Breast epithelium (tissue), 4 donors: ENCODE measurements at places on chromosomes 2 and 18. TPM values are rescaled to one million over a fixed set of nuclear protein-coding genes. Genes with fewer than 3 reads are reported as not detected.

- no peak overlapping the region for H3K27ac ChIP-seq
- H3K4me1 ChIP-seq, result no peaks in the 10 kb centered on the region
- DNase-seq, result no peak
- H3K4me3 ChIP-seq, result no peak overlapping the region
- H3K36me3 ChIP-seq, result no peaks in the 10 kb centered on the region
Observed at GRCh38 chr2:191748528-191749180, 70.7 kb downstream of the NABP1 start.

The CAPN14 gene
- total RNA-seq, result 0.44 TPM

- H3K36me3 ChIP-seq, result no peaks in the 10 kb centered on the region
- no peak overlapping the region for H3K4me3 ChIP-seq
- H3K4me1 ChIP-seq, result no peaks in the 10 kb centered on the region
- H3K27me3 ChIP-seq, result no peaks in the 10 kb centered on the region
Observed at GRCh38 chr2:28133778-28134177, 243.2 kb downstream of the BABAM2 start.

- no peaks in the 10 kb centered on the region for H3K4me1 ChIP-seq
- no peak overlapping the region for H3K27ac ChIP-seq
- H3K27me3 ChIP-seq, result no peaks in the 10 kb centered on the region
- no peak for DNase-seq
Observed at GRCh38 chr2:40332191-40332826, 119.6 kb downstream of the SLC8A1 start.

DNA sequence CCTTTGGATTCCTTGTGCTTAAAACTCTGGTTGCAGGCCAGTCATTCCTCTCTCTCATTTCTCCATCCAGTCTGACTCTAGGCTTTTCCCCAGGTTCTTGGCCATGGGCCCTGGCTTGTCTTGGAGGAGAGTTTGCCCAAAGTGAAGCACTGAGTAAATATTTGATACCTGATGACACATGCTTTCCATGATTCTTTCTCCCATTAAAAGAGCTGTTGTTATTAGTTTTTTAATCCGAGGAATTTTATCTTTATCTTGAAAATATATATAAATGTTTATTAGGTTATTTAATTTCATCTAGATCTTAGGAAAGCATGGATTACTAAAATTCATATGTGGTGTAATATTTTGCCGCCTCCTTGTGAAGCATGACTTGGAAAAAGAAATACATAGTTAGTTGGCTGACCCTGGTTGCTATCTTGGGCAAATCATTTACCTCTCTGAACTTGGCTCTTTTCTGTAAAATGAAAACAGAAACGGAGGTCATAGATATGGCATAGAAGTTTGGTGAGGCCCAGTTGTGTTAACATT is 650.1 kb downstream of the SLC4A3 start:
- no peaks in the 10 kb centered on the region for H3K4me1 ChIP-seq
- peak; percentile 64 for DNase-seq
- H3K4me3 ChIP-seq, result no peak overlapping the region
- no peaks in the 10 kb centered on the region for H3K36me3 ChIP-seq
- no peak overlapping the region for H3K27ac ChIP-seq
- no peaks in the 10 kb centered on the region for H3K27me3 ChIP-seq

The TANK gene
- total RNA-seq, result 128 TPM

The TDRD15 gene
- total RNA-seq, result not detected

DNA sequence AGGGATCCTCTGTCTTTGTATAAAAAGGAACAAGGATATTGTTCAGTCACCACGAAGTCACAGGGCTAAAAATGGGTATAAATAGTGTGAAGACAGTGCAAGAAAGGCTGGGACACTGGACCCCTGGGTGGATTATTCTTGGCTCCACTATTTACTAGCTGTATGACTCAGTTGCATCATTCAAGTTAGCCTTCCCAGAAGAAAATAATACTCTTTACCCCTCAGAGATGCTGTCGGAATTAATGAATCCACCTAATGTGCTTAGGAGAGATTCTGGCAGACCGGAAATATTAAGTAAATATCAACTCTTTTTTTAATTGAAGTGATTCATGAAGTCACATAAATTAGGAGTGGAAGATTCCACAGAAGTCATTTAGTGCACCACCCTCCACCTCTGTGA is 98.9 kb downstream of the SPHKAP start:
- no peaks in the 10 kb centered on the region for H3K36me3 ChIP-seq
- no peaks in the 10 kb centered on the region for H3K4me1 ChIP-seq
- no peak for DNase-seq
- no peaks in the 10 kb centered on the region for H3K27me3 ChIP-seq
- no peak overlapping the region for H3K4me3 ChIP-seq

The ANKRD30B gene
- not detected for total RNA-seq

- H3K4me3 ChIP-seq, result no peak overlapping the region
- H3K27ac ChIP-seq, result no peak overlapping the region
- DNase-seq, result no peak
- no peaks in the 10 kb centered on the region for H3K27me3 ChIP-seq
- no peaks in the 10 kb centered on the region for H3K4me1 ChIP-seq
Observed at GRCh38 chr18:64444819-64445218, 295.9 kb upstream of the LINC00305 start.

DNA sequence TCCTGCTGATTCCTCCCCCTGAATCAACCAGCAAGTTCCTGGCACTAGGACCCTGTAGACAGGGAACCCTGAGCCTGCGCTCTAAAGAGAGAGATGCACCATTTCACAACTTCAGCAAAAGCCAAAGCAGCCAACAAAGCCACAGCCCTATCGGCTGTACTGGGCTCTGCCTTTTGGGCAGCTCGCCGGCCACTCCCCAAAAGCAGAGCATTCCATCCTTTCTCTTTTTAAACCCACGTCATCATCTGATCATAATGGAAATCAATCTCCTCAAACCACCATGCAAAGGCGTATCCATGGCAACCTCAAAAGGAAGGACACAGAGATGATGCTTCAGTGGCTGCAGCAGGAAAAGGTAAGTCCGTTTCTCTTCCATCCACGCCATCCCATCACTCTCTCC is 5.3 kb upstream of the DCTN1 start:
- H3K27ac ChIP-seq, result no peak overlapping the region
- no peaks in the 10 kb centered on the region for H3K36me3 ChIP-seq
- no peak overlapping the region for H3K4me3 ChIP-seq
- H3K27me3 ChIP-seq, result no peaks in the 10 kb centered on the region

GRCh38 chr18:63545000-63545399 is 2.8 kb downstream of the SERPINB12 start:
- H3K27me3 ChIP-seq, result no peaks in the 10 kb centered on the region
- H3K4me1 ChIP-seq, result no peaks in the 10 kb centered on the region
- no peak for DNase-seq
- no peak overlapping the region for H3K4me3 ChIP-seq
- H3K27ac ChIP-seq, result no peak overlapping the region

The MAP3K19 gene
- total RNA-seq, result not detected

- H3K36me3 ChIP-seq, result no peaks in the 10 kb centered on the region
- no peak for DNase-seq
- no peak overlapping the region for H3K27ac ChIP-seq
- H3K27me3 ChIP-seq, result no peaks in the 10 kb centered on the region
Observed at GRCh38 chr2:219886615-219887014, 259.2 kb downstream of the SLC4A3 start.

- peak overlapping the region; percentile 85 for H3K27ac ChIP-seq
- no peaks in the 10 kb centered on the region for H3K27me3 ChIP-seq
- peaks cover 4% of the 10 kb centered on the region for H3K4me1 ChIP-seq
- H3K36me3 ChIP-seq, result no peaks in the 10 kb centered on the region
Observed at GRCh38 chr2:128320906-128321771, 2.5 kb upstream of the HS6ST1 start.

The AMER3 gene
- total RNA-seq, result not detected

- DNase-seq, result no peak
- H3K27me3 ChIP-seq, result no peaks in the 10 kb centered on the region
- peaks cover 12% of the 10 kb centered on the region for H3K36me3 ChIP-seq
- no peaks in the 10 kb centered on the region for H3K4me1 ChIP-seq
- no peak overlapping the region for H3K27ac ChIP-seq
Observed at GRCh38 chr2:189465478-189465877, 24.2 kb downstream of the WDR75 start.

DNA sequence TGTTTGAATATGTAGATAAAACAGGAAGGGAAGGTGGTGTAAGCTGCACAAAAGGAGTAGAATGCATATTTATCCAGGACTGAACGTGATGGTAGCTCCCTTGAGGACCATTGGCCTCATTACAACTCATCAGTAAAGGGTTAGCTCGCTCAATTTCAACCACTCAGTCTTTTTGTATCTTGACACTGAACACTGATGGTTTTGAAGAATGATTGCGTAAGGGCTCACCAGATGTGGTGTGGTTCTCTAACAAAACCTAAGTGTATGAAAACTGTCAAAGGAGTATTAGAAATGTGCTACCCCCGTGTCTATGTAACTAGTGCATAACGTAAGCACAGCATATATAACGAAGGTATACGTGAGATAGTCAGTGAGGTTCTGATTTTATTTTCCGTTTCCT is 272.4 kb upstream of the THSD7B start:
- H3K36me3 ChIP-seq, result no peaks in the 10 kb centered on the region
- H3K4me1 ChIP-seq, result no peaks in the 10 kb centered on the region
- H3K27ac ChIP-seq, result no peak overlapping the region
- no peak for DNase-seq

DNA sequence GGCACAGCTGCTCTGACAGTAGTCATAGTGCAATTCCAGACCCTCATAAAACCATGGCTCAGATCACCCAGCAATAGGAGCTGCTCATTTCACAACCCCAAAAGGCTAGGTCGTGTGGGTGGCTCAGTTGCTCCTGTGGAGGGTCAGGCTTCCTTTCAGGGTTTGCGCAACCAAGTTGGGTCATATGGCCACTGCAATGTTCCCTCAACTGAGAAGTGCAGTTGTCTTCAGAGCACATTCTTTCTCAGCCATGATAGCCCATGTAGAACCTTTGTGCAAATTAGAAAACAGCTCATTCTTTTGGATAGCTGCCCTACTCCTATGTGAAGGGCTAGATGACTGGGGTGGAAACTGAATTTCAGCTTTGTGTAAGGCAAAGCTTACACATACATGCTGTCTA is 3.2 kb downstream of the SERPINB13 start:
- H3K36me3 ChIP-seq, result no peaks in the 10 kb centered on the region
- DNase-seq, result no peak
- H3K27ac ChIP-seq, result no peak overlapping the region
- H3K4me1 ChIP-seq, result no peaks in the 10 kb centered on the region

The SERPINB2 gene
- 0.32 TPM for total RNA-seq

DNA sequence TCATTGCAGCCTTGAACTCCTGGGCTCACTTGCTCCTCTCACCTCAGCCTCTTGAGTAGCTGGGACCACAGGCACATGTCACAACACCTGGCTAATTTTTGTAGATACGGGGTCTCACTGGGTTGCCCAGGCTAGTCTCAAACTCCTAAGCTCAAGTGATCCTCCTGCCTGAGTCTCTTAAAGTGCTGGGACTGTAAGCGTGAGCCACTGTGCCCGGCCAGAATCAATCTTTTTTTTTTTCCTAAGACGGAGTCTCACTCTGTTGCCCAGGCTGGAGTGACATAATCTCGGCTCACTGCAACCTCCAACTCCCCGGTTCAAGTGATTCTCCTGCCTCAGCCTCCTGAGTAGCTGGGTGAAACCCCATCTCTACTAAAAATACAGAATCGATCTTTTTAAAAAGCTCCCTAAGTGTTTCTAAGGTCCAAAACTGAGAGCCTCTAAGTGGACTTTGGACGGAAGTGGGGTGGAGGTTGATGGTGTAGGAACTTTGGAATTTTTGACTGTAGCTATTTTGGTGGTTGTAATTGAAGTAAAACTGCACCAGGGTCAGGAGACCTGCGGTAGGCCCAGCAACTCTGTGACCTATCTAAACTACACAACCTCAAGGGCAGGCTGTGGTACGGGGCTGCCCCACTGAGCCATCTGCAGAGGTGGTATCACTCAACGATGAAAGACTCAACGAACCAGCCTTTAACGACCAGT is 82.9 kb downstream of the POLR1A start:
- no peak overlapping the region for H3K4me3 ChIP-seq
- no peaks in the 10 kb centered on the region for H3K36me3 ChIP-seq
- no peaks in the 10 kb centered on the region for H3K4me1 ChIP-seq
- H3K27me3 ChIP-seq, result no peaks in the 10 kb centered on the region
- H3K27ac ChIP-seq, result no peak overlapping the region
- DNase-seq, result no peak
